Erythroblast (primary cell): ENCODE measurements at places on chromosomes 6 and 20.
A peak's percentile ranks its signal among the peaks of the same experiment; 100 is the strongest.

GRCh38 chr6:115782612-115783011 is 278.1 kb downstream of the FRK start:
- DNase-seq = no peak

DNA sequence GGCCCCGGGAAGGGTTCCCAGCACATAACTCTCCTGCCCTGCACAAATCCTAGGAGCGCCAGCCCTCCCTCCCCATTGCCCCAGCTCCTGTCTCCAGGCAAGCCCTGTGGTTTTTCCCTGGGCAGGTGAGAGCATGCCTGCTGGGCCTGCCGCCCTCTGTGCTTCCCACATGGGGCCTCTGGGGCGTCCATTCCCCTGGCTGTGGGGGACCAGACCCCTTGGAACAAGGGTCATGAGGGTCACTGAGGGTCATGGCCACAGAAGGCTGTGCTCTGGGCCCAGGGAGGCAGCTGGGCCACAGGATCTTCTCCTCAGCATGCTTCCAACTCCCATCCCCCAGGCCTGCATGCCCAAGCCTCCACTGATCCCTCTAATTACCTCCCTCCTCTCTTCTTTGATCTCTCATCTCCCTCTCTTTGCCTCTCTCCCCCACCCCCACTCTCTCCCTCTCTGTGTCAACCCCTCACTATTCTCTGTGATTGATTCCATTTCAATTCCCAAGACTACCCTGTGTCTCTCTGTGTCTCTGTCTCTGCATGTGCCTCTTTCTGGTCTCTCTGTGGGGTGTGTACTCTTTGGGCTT is 6.1 kb downstream of the MDFI start:
- no peak for DNase-seq

DNA sequence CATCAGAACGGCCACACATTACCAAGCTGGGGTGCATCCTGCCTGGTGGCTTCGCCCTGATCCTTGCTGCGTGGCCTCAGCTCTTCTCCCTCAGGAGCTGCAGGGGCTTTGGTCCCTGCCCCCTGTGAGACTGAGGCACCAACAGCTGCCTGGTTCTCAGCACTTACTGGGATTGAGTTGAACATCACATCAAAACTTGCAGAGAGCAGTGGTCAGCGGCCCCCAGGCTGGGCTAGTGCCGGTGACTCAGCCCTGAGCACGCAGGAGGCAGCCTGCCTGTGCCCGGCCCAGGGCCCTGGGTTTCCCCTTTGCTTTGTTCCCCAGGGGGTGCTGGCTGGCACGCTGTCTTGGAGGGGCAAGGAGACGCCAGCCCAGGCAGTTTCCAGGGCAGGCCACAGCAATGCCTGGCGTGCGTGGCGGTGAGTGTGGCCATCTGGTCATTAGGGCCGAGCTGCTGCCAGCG is 63.3 kb downstream of the DLL1 start:
- no peak for DNase-seq

GRCh38 chr20:12925863-12926793 is 82.6 kb upstream of the SPTLC3 start:
- DNase-seq = no peak

DNA sequence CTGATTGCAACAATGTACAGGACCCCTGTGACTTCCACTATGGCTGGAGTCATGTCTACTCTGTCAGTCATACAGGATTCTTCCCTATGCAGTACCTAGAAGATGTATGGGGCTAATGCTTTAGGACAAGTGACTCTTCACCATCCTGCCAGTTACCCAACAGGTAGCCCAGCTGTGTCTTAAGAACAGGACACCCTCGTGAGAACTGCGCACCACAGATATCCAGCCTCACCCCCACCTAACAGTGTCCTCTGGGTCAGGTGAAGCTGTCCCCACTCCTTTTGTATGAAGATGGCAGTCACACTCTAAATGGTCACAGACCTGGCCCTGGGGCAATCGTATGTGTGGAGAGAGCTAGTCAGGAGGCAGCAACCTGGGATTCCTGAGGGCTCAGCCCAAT is 191.6 kb downstream of the C6orf118 start:
- no peak for DNase-seq

GRCh38 chr6:68226460-68226859 is 408.6 kb upstream of the ADGRB3 start:
- no peak for DNase-seq

DNA sequence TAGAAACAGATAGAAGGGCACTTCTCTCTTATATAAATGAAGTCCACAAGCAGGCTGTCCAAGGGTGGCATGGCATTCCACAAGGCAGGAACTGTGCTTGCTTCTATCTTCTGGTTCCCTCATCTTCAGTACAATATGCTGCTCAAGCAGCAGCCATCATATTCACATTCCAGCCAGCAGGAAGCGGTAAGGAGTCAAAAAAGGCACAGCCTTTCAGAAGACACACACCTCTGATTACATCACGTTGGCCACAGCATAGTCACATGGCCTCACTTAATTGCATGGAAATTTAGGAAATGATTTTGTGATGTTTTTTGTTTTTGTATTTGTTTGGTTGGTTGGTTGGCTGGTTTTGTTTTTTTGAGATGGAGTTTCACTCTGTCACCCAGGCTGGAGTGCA is 19.0 kb downstream of the REM1 start:
- DNase-seq = peak; percentile 22

GRCh38 chr20:57459278-57459677 is 65.7 kb downstream of the CTCFL start:
- DNase-seq = no peak

GRCh38 chr6:118758946-118759345 is 107.6 kb upstream of the CEP85L start:
- no peak for DNase-seq

DNA sequence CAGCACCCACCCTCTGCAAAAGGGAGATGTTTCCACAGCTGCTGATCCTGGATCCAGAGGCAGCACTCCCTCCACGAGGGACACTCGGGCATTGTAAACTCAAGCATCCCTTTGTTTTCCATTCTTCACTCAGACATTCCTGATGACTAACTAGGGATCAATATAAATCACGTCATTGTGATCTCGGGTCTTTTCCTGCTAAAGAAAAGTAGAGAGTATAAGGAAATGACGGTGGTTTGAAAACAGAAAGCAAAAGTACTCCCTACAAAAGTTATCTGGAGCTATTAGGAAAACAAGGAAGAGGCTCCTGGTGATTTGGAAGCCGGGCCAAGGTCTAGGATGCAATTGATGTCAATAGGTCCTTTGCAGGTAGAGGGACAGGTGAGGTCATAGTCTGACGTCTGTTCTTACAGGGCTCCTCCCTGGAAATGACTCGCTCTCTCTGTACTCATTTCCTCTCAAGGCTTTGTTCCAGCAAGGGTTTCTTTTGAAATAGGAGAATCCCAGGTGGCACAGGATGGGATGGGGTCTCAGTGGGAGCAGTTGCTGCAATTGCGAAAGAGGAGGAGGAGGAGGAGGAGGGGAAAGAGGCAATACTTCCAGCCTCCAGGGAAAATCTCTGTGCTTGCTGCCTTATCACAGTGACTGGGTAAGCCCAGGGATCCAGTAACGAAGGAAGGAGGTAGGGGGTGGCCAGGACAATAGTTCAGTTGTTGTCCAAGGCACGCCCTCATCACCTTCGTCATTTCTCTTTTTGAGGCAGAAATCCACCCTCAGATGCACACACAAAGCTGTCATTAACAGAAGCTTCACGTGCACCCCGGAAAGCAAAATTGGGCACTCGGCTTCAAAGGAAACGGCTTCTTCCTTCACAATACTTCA is 222.8 kb downstream of the LY86 start:
- no peak for DNase-seq

DNA sequence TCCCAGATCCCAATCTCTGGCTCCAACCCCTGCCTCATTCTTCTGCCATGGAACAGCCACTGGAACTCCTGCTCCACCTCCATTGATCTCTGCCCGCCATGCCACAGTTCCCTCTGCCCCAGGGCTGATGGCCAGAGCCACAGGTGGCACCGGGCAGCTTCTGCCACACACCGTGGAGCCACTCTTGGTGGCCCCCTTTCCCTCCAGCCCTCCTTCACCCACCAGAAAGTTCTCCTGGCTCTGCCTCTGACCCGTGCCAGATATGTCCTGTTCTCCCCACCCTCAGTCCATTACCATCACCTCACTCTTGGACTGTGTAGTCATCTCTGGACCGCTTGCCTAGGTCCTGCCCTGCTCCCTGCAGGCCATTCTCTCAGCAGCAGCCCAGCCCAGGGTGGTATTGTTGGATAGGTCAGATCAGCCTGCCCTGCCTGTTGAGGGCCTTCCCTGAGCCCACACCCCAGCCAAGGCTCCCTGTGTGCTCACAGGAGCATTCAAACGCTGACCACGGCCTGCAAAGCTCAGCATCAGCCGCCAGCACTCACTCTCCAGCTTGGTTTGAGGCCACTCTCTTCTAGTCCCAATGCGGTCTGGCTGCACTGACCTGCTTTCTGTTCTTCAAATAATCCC is 16.8 kb upstream of the SYNDIG1 start:
- DNase-seq = peak; percentile 3

DNA sequence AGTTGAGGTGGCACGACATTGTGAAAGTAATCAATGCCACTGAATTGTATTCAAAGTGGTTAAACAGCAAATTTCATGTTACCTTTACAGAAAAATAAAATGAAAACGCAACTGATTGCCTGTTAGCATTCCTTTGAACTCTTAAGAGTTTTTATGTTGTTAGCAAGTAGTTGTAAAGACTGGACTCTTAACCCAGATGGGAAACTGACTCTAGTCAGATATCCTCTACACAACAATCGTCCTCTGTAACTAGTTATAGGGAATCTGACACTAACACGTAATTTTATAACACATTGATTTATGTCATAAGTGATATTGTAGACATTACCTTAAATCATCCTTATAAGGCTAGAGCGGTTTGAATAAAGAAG is 3.0 kb upstream of the FBXO9 start:
- no peak for DNase-seq

GRCh38 chr6:43922426-43923375 is 152.7 kb downstream of the VEGFA start:
- DNase-seq = no peak

DNA sequence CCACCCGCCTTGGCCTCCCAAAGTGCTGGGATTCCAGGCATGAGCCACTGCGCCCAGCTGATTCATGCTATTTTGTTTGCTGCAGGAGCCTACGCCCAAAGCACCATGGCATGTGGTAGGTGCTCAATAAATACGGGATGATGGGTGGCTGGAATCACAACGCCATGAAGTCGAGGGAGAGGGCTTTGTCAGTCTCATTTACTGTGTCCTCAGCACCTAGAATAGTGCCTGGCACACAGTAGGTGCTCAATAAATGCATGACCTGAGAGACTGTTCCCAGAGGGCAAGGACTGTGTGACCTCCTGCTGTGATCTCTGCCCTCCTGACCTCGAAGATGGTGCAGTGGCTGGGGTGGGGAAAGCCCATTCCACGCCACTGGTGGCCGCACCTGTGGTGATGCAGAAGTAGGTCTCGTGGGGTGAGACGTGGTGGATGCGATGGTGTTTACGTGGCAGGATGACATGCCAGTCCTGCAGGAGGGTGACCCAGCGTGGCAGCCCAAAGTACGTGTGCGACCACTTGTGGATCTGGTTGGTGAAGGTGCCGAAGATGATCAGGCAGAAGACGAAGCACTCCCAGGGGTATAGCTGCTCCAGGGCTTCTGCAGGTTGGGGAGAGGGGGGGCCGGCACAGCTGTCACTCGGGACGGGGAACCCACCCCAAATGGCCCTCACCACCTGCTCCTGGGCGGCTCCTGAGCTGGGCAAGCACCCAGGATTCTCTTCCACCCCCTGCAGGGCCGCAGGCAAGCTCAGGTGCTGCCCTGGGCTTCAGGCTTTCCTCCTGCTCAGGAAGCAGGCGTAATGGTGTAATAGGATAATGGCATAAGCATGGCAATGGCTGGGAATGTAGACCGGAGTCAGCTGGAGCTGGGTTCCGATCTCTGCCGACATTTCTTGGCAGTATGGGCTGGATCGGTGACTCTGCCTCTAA is 14.9 kb upstream of the UBE2V1 start:
- no peak for DNase-seq

DNA sequence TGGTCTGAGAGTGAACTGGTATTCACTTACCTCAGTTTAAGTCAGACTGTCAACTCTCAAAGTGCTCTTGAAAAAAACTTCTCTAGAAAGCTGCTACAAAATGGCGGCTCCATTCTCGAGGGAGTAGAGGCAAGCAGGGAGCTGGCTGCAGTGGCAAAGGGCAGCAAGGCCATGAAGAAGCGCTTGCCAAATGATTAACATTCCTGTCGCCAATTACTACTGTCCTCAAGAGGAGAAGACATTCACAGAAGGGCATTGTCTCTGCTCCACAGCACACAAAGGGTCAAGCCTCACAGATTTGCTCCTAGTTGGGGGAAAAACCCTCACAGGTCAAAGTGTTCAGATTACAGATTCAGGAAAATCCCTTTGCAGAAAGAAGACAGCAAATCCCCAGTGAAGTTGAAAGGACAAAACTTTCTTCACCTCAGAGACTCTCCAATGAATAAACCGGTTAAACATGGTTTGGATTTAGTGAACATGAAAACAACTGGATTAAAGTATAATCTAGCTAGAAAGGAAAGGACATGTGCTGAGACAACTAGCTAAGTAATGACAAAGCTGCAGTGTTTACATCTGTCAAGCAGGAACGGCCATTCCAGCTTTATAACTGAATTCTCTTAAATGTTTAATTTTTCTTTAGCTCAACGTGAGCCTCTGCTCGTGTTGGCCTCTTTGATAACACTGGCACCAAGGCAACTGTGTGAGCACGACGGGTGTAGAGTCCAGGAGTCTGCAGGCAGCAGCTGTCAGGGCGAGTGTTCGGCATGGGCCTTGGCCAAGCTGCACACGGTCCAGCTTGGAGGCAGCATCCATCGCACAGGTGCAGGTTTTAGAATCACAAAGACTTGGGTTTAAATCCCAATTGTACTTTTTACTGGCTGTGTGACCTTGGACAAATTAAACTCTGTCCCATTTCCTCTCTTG is 37.6 kb downstream of the NR2E1 start:
- no peak for DNase-seq

DNA sequence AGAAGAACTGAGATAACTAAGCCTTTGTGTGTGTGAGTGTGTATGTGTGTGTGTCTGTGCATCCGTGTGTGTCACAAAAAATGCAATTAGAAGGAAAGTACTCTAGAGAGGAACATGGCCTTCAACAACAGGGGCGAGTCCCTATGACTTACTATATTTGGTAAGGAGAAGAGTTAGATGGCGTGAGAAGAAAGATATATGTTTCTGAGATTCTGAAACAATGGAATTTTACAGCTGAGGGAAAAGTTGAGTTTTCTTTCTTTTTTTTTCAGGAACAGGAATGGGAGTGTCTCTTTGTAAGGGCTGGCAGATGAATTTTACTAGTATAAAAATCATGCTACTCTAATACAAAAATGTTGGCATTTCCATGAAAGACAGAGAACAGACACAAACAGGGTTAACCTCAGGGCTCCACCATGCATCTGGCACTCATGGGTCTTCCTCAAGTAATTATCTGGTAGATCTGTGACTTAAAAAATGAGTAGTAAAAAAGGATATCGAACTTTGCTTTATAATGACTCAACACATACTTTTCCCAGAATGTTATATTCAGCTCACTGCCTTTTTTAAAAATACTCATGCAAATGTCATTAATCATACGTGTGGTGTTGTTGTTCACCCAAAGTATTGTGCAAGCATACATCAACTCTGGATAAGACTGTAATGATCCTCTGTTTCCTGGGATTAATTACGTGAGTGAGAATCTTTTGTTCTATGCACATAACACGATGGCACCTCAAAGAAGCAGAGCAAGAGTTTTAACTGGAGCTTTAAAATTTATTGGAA is 12.8 kb upstream of the SASH1 start:
- no peak for DNase-seq
